ENCODE measurements at places on chromosomes 13 and 19. TPM values are rescaled to one million over a fixed set of nuclear protein-coding genes. Genes with fewer than 3 reads are reported as not detected.

DNA sequence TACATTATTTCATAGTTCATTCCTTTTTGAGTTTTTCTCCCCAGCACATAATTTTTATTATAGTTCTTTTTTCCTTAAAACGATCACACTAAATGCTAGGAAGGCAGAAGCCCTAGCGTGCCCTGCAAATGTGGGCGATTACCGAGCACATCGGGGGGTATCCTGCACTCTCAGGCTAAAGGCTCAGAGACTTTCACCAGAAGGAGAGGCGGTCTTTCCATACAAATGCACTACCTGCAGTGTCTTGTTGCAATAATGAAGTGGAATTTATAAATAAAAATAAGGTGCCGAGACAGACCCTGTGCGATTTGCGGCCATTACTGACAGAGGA lies 29.3 kb upstream of the SPACA7 start:
- no peaks in the 10 kb centered on the region for H3K27me3 ChIP-seq
- H3K4me3 ChIP-seq: no peak overlapping the region
- no peak for DNase-seq
- H3K36me3 ChIP-seq: no peaks in the 10 kb centered on the region
- H3K27ac ChIP-seq: no peak overlapping the region

- peak overlapping the region; percentile 100 for H3K27ac ChIP-seq
- H3K36me3 ChIP-seq: no peaks in the 10 kb centered on the region
- no peaks in the 10 kb centered on the region for H3K27me3 ChIP-seq
- peak overlapping the region; percentile 96 for H3K4me3 ChIP-seq
- peak; percentile 91 for DNase-seq
Measured at GRCh38 chr19:13842291-13843103, 34.4 kb upstream of the NANOS3 start.

GRCh38 chr19:13782537-13782936 lies 8.3 kb downstream of the C19orf53 start:
- no peaks in the 10 kb centered on the region for H3K36me3 ChIP-seq
- no peak overlapping the region for H3K4me3 ChIP-seq
- H3K27ac ChIP-seq: no peak overlapping the region

The RASA3 gene
- total RNA-seq: 18.5 TPM

All from uterus (tissue), 4 donors.